Parietal lobe (tissue), 2 donors: ENCODE measurements at places on chromosomes 5 and 9. TPM values are rescaled to one million over a fixed set of nuclear protein-coding genes. Genes with fewer than 3 reads are reported as not detected.

PALM2AKAP2 gene
- 4.4 TPM for total RNA-seq

DOCK8 gene
- 4.1 TPM for total RNA-seq

PCDHB4 gene
- 11.0 TPM for total RNA-seq

C9orf78 gene
- 34.4 TPM for total RNA-seq

RRAGA gene
- total RNA-seq = 53.2 TPM

SAPCD2 gene
- total RNA-seq = 2.5 TPM

IL5 gene
- not detected for total RNA-seq

ZBTB43 gene
- total RNA-seq = 19.4 TPM

CCNO gene
- total RNA-seq = not detected

TAL2 gene
- total RNA-seq = 6.3 TPM

SV2C gene
- 1.9 TPM for total RNA-seq

KCNN2 gene
- 19.1 TPM for total RNA-seq

SLC46A2 gene
- not detected for total RNA-seq

RNF208 gene
- 1.9 TPM for total RNA-seq

SHOC1 gene
- total RNA-seq = not detected

PCDHB5 gene
- total RNA-seq = 16.3 TPM

SGCD gene
- total RNA-seq = 7.8 TPM

IL3 gene
- not detected for total RNA-seq

ANKRD34B gene
- total RNA-seq = 0.31 TPM

CTSV gene
- total RNA-seq = 0.94 TPM

TMEM174 gene
- not detected for total RNA-seq

SNX24 gene
- 16.0 TPM for total RNA-seq

OR1J2 gene
- total RNA-seq = not detected
